Activated gamma-delta T cell treated with anti-CD3 and anti-CD28 coated beads, Interleukin-2, amount 50 U/mL, for 16 hours (primary cell): ENCODE measurements at places on chromosomes 2 and 18.

DNA sequence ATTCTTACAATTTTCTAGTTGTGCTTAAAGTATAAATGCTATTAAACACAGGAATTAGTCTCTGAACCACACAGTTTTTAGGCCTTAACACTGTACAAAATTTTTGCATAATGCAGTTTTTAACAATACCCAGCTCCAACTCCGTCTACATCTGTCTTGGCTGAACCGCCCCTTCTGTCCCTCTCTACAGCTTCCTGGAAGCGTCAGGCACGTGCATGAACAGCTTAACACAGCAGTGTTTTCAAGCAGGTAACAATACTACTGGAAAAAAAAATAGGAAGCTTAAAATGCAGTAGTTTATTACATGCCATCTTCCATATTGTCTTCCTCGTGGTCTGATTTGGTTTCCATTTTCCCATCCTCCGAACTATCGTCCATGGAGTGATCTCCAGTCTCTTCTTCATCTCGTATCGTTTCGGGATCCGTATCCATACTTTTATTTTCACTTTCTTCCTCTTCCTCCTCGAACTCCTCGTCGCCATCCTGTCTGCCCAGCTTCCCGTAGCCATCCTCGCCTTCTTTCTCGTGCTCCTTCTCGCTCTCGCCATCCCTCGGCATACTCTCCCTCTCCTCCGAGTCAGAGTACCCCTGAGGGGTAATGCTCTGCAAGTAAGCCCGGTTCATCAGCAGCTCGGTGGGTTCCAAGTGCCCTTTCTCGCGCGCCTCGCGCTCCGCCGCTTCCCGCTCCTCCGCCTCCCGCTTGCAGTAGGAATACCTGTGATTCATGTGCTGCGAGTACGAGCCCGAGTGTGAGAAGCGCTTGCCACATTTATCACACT lies 130.6 kb downstream of the ZEB2 start:
- no peak for DNase-seq

DNA sequence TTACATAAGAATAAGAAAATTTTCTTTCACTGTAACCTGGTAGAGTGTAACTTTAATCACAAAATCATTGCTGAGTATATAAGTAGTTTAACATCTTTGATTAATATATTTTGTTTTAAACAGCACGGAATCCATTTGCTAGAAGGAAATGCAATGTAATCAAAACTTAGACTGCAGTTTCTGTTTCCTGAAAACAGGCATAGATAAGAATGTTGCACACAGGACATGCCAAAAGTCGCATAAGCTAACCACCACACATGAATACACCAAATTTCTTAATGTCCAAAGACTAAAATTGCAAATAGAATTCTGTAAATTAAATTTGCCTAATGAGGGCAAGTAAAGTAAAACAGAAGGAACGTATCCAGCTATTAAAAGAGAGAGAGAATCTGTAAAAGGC lies 51.0 kb upstream of the SERPINB2 start:
- DNase-seq = no peak

- no peak for DNase-seq
Observed at GRCh38 chr2:221347471-221347870, 224.6 kb downstream of the EPHA4 start.

DNA sequence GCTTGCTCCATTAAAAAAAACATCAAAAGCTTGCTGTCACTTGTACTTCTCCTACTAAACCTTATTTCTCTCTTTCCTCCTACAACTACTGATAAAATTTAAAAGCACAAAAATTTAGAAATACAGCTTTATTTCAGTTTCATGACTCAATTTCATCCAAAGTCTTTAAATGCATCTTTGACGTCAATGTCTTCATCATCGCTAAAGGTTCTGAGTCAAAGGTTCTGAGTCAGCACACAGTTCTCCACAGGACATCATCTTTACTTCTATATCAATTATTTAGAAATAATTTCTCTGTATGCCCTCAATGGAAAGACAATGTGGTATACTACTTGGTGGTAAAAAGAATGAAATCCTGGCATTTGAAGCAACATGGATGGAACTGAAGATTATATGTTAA lies 163.9 kb upstream of the DNMT3A start:
- DNase-seq = no peak

GRCh38 chr2:20999906-21000645 lies 43.8 kb downstream of the APOB start:
- no peak for DNase-seq

- DNase-seq = no peak
Observed at GRCh38 chr18:8899000-8899399, 193.6 kb downstream of the MTCL1 start.

DNA sequence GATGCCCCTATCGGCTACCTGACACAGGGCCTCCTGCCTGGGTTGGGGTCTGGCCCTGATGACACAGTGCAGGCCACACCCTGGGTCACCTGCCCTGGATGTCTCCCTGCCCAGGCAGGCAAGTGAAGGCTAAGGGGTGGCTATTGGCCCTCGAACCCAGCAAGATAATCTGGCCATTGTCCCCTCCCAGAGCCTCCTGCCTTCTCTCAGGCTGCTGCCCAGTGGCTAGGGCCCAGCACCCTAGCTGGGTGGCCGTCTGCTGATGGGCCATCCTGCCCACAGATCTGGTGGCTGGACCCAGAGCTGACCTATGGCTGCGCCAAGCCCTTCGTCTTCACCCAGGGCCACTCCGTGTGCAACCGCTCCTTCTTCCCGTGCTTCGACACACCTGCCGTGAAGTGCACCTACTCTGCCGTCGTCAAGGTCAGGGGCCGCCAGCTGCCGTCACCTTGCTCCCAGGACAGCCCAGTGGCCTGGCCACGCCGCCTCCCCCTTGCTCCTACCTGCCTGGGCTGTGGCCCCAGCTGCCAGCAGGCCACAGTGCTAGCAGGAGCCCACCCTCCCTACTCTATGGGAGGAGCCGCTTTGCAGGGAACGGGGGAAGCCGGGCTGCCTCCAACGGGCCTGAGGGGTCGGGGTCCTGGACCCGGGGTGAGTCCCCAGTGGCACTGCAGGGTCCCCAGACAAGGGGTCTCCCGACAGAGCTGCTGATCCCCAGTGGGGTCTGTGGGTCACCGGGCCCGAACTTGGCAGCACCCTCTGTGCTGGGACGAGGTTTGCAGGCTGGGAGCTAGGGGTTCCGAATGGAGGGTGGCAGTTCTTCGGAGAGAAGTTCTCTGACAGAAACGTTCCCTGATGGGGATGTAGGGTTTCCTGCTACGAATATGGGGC lies 4.1 kb downstream of the RNPEPL1 start:
- no peak for DNase-seq

- DNase-seq = no peak
Observed at GRCh38 chr2:69210385-69210784, 176.6 kb downstream of the GFPT1 start.

- no peak for DNase-seq
Observed at GRCh38 chr2:194385376-194385775, 1271.7 kb upstream of the SLC39A10 start.

- no peak for DNase-seq
Observed at GRCh38 chr2:31944828-31945571, 65.8 kb downstream of the MEMO1 start.

DNA sequence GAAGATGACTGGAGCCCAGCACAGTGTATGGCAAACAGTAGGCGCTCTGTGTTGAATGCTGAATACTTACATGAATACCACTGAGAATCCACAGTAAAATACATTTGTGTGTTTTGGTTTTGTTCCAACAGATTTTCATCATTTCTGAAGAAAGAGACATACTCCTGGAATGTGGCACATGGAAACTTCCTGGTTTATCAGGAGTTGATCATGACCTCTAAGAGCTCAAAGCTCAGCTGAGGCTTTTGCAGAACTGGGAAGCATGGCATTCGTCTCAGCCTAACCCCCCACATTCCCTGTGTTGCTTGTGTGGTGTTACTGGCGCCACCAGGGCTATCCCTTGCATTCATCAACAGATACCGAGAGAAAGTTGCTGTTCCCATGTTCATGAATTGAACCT lies 316.9 kb upstream of the REV1 start:
- DNase-seq = no peak

GRCh38 chr2:239979243-239980023 lies 45.7 kb downstream of the NDUFA10 start:
- DNase-seq = no peak

GRCh38 chr2:38620282-38620977 lies 17.7 kb upstream of the HNRNPLL start:
- DNase-seq = no peak

- no peak for DNase-seq
Observed at GRCh38 chr2:153386481-153386897, 92.1 kb downstream of the RPRM start.

DNA sequence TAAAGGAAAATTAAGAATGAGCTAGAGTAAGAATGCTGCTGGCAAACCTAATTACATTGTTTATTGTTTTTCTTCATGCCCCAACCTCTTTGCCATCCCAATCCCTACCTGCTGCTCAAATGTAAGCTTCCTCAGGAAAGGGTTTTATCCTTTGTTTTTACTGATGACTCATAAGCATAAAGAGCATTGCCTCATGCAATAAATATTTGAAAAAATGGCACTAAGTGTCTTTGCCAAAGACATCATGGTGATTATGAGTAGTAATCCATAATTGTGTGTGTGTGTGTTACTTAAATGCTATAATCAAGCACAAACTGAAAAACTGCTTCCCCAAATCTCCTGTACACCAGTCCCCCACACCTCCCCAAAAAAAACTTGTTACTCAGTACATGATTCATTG lies 53.4 kb downstream of the DNER start:
- no peak for DNase-seq

GRCh38 chr2:25991965-25992364 lies 9.7 kb upstream of the KIF3C start:
- DNase-seq = no peak

DNA sequence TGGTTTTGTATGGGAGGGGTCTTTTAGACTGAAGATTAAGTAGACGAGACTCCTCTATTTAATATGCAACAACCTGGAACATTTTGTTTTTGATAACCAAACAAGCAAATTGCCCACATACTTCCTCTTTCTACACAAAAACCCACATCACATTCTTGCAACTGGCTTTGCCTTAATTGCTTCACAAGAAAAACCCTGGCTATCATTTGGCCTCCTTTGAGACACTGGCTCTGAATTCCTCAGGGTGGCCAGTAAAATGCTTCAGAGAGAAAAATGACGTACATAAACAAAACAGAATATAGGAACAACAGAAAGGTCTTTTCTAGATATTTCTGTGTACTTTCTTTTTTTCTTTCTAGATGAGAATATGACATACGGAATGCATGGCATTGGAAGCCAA lies 103.0 kb downstream of the TRIB2 start:
- DNase-seq = no peak

DNA sequence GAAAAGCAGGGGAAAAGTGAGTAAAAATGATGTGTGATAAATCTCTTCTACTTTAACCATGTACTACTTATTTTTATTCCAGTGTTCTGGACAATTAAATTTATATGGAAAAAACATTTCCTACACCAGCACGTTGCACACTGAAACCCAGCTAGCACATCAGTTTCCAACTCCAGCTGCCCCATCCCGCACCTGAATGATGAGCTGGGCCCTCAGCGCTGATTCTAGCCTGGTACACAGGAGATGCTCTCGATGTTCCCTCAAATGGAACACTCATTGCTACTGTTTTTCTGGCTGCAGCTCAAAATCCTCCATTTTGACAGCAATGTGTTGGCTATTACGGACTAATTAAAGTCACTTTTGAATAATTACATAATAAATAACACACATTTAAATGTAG lies 783.1 kb upstream of the FSHR start:
- DNase-seq = no peak

- no peak for DNase-seq
Observed at GRCh38 chr2:68357605-68358337, 7.3 kb upstream of the PLEK start.

GRCh38 chr2:232213176-232213575 lies 165.4 kb upstream of the ALPP start:
- no peak for DNase-seq

GRCh38 chr2:99471654-99472599 lies 17.9 kb downstream of the REV1 start:
- DNase-seq = no peak

- no peak for DNase-seq
Observed at GRCh38 chr2:238754259-238754658, 93.6 kb upstream of the TWIST2 start.

GRCh38 chr2:30270166-30270565 lies 38.8 kb downstream of the LBH start:
- DNase-seq = no peak

- no peak for DNase-seq
Observed at GRCh38 chr2:41234093-41234492, 782.2 kb upstream of the SLC8A1 start.

DNA sequence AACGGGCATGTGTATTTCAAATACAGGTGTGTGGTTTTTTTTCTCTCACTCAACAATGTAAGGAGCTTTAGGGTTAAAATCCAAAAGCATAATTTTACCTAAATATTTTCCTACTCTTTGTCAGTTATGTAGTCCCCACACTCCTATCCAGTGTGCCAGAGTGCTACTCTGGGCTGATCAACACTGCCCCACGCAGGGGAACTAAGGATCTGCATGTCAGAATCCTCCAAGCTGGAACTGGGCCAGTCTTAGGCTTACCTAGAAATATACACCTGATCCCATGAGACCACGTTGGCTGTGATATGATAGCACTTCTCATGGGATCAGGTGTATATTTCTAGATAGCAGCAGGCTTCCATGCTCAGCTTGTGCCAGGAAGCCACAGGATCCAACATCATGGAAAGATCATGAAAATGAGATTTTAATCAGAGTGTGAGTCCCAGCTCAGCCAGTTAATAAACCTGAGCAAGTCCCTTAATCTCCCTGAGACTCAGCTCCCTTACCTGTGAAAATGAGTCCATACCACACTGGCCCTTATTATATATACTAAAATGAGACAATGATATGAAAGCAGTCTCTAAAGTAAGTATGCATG lies 29.7 kb downstream of the CCDC141 start:
- no peak for DNase-seq

DNA sequence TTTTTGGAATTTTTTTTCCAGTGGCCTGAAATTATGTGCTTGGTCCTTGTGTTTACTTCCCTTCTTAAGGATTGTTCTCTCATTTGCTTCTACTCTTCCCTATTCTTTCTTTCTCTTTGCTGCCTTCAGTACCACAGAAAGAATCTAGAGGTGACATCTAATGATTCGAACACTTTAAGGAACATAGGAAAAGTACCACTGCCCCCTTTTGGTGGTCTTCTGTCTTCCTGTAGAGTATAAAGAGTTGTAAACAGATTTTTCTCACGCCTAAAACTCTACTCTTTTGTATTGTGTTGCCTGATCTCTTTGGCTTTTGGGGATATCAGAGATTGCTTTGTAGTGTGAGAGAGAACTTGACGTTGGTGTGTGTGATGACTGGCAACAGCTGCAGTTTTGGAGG lies 7.0 kb upstream of the SCTR start:
- no peak for DNase-seq

GRCh38 chr2:147558620-147559019 lies 286.2 kb upstream of the ACVR2A start:
- DNase-seq = no peak

GRCh38 chr2:166404831-166405568 lies 29.3 kb upstream of the SCN9A start:
- no peak for DNase-seq

GRCh38 chr2:181607629-181608590 lies 49.0 kb downstream of the CERKL start:
- no peak for DNase-seq

DNA sequence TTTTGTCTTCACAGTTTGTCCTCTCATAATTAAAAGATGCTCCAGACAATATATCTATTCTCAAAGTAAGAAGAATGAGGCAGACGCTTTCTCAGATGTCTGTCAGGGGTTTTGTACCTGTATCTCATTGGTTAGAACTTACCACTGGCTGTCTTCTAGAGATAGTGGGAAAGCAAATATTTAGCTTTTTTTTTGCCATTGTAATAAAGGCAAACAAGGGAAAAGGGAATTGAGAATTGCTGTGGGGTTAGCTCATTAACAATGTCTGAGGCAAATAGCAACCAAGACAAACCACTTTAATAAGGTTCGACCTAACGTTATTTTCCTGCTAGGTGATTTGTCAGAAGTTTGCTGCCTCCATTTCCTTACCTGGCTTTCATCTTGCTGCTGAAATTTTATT lies 30.0 kb downstream of the ZNF638 start:
- DNase-seq = no peak
